Stimulated activated CD4-positive, alpha-beta T cell treated with anti-CD3 and anti-CD28 coated beads, Interleukin-1b, Interleukin-23, amount 100 ng/mL, for 48 hours (primary cell): ENCODE measurements at places on chromosomes 16 and 17.

GRCh38 chr16:86103320-86103719 is 204.4 kb downstream of the IRF8 start:
- no peak for DNase-seq

GRCh38 chr17:9308069-9308468 is 267.6 kb downstream of the STX8 start:
- DNase-seq = no peak

- no peak for DNase-seq
Measured at GRCh38 chr16:57134982-57135381, 42.6 kb downstream of the CPNE2 start.

- DNase-seq = peak; percentile 35
Measured at GRCh38 chr16:78925083-78925767, 675.3 kb downstream of the MAF start.

DNA sequence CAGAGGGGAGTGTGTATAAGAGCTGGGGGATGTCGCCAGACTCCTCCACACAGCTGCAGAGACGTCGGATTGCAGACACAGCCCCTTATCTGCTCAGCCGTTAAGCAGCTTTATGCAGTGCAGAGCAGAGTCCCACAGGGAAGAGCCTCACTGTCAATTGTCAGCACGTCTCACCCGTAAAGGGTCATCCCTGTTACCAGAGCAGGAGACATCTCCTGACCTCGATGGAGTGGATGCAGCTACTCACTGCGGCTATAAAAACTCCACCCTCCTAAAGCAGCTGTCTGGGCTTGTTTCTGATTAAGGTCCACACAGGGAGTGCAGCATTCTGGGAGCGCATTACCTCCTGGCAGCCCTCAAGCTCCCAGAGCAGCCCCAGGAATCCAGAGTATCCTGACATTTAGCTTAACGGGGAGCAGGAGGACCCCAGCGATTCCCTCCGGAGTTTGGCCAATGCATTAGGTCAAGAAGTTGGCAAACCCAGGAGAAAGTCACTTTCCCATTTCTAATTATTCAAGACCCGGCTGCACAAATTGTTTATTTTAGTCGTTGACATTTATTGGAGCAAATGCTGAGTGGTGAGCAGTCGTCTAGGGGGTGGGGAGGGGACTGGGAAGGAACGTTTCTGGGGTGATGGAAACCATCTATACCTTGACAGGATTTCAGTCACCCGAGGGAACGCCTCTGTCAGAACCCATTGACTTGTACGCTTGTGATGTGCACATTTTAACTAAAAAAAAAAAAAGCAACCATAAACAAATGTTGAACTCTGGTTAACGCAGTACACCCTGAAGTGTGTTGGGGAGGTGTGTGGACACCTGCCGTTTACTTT is 100.0 kb upstream of the ZNF469 start:
- DNase-seq = no peak

DNA sequence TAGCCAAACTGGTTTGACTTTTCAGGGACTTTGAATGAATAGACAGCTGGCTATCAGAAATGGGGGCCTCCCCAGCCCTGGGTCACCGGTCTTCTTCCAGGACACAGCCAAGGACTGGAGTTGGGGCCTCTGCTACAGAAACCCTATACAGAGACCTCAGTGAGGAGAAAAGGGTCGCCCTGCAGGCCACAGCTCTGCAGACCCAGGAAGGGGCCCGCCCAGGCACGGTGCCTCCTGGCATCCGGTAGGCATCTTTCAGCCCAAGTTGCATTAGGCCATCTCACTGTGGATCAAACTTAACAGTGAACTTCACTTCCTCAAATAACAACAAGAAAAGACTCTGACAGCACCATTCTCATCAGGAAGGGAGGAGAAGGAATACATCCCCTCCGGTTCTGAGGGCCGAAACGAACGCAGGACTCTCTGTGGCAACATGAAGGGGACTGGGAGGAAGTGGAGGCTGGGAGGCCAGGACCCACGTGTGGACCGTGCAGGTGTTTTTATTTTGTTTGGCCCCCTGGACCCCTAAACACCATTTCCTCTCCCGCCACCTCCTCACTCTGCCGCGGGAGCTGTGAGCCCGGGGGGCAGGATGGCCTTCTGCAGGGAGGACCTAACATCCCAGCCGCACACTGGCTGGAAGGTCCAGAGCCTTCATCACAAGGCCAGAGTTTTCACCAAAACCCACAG is 7.2 kb downstream of the SLC38A10 start:
- no peak for DNase-seq

DNA sequence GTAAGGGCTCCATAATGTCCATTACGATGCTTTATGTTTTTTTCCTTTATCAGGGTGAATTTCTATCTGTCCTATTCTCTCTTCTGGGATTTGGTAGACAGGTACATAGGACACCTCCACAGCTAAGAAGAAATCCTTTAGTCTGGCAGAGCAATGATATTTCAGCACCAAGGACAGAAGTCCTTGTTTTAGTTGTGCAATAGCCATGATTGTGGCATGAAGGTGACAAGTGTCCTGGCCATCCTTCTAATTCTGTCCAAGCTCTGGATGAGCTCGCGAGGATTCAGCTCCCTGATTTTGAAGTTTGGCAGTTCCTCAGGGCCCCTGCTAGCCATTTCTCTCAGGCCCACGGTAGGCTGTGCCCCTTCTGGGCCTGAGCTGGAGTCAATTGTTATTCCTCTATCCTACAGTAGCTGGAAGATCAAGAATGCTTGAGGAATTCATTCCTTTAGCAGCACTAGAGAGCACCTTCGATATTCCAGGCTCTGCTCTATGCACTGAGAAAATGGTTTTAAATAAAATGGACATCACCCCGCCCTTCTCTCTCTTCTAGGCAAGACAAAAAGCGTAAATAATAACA is 320.8 kb downstream of the XYLT1 start:
- no peak for DNase-seq

GRCh38 chr16:88772871-88773811 is 11.9 kb downstream of the PIEZO1 start:
- DNase-seq = no peak

DNA sequence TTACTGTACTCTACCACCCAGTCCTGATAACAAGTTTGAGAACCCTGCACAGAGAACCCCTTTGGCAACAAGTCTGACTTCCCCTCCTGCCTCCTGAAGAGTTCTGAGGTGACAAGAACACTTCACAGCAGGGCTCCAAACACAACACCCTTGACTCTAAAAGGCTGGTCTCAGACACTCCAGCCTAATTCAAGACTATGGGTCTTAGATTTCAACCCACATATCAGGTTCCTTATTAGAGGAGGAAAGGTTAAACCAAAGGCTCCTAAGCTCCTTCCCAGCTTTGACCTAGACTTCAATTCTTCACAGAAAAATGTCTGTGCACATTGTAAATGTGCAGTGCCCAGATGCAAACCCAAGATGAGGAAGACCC is 23.0 kb downstream of the RANBP10 start:
- DNase-seq = no peak

DNA sequence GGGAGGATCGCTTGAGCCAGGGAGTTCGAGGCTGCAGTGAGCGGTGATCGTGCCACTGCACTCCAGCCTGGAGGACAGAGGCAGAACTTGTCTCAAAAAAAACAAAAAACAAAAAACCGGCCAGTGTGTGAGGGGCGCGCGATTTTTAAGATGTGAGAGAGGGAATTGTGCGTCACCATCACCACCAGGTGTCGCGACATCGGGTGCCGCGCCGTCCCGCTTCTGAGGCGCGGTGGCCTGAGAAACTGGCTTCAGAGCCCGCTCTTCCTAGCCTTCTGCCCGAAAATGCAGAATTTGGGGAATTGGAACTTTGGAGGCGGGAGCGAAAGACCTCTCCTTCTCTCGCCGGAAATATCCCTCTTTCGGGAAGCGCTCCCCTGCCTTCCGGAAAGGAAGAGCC is 524.8 kb downstream of the KCNJ18 start:
- DNase-seq = no peak
